ENCODE measurements at places on chromosomes 2 and 18.

DNA sequence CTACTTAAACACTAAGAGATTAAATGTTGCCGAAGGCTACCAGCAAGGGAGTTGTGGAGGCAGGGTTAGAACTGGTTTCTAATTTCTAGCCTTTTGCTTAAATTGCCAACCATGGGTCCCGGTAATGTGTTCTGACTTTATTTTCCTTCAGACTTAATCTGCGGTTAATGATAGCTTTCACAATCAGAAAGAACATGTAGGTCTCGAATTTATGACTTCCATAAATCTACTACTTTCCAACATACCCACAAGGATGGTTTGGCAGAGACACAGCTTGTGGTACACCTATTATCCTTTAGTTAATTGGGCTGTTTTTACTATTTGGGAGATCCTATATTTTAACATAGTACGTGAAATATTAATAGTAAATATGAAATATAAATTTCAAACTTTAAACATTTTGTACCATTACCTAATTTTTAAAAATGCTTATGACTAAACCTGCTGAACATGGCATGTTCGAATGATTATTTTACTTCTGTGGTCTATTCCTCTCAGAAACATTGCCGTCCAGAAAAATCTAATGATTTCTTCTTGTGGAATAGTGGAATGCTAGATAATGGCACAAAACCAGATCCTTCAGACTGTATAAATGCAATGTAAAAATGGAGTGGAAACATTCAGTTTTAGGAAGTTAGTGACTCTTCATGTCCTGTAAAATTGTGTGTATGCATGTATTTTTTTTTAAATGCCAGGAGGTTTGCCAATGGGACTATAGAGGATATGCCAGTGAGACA is 41.3 kb downstream of the PARD3B start:
- no peaks in the 10 kb centered on the region for H3K36me3 ChIP-seq
- H3K27me3 ChIP-seq: no peaks in the 10 kb centered on the region
- H3K27ac ChIP-seq: no peak overlapping the region
- H3K4me1 ChIP-seq: no peaks in the 10 kb centered on the region

DNA sequence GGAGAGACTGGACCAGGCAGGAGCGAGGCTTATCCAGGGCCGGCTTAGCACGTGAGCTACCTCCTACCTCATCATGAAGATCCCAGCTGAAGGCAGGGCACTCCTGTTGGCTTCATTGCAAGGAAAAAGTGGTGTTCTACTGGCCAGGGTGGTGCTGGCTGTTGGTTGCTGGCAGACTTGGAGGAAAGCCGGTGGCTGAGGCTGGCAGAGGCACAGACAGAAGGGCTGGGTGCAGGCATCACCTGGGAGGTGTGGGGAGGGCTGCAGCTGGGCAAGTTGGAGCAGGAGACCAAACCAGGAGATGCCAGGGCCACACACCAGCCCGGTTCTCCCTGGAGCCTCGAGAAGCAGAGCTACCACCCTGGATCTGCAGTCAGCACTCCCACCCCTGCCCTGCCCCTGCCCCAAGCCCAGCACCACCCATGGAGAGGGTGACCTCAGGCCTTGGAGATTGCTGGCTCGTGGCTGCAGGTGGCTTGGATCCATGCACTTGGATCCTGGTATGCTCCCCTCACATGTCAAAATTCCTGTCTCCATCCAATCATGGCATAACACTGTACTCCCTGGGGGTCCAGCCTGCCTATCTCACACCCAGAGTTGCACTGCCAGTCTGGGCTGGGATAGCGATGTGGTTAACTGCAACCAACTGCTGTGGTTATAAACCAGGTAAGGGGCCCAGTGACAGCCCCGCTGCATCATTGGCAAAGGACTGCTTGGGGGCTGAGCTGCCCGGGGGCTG is 49.7 kb downstream of the GLI2 start:
- no peak overlapping the region for H3K27ac ChIP-seq
- no peaks in the 10 kb centered on the region for H3K4me1 ChIP-seq
- H3K27me3 ChIP-seq: no peaks in the 10 kb centered on the region
- H3K36me3 ChIP-seq: no peaks in the 10 kb centered on the region
- no peak overlapping the region for H3K4me3 ChIP-seq

GRCh38 chr18:43785158-43785557 is 507.9 kb upstream of the SYT4 start:
- no peaks in the 10 kb centered on the region for H3K27me3 ChIP-seq
- H3K36me3 ChIP-seq: no peaks in the 10 kb centered on the region
- H3K4me1 ChIP-seq: no peaks in the 10 kb centered on the region
- no peak overlapping the region for H3K4me3 ChIP-seq
- no peak for DNase-seq

GRCh38 chr2:190785334-190785733 is 95.3 kb upstream of the GLS start:
- DNase-seq: no peak
- no peaks in the 10 kb centered on the region for H3K36me3 ChIP-seq
- H3K4me3 ChIP-seq: no peak overlapping the region
- H3K4me1 ChIP-seq: peaks cover 4% of the 10 kb centered on the region

DNA sequence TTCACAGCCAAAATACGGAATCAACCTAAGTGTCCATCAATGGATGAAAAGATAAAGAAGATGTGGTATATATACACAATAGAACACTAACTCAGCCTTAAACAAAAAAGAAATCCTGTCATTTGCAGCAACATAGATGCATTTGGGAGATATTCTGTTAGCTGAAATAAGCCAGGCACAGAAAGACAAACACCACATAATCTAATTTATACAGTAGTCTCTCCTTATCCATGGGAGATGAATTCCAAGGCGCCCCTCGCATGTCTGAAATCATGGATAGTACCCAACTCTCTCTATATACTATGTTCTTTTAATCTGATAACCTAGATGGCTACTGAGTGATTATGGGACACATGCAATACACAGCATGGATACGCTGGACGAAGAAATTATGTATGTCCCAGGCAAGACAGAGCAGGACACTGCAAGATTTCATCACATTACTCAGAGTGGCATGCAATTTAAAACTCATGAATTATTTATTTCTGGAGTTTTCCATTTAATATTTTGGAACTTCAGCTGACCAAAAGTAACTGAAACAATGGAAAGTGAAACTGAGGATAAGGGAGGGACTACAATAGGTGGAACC is 39.5 kb downstream of the ORC4 start:
- no peak overlapping the region for H3K27ac ChIP-seq
- H3K36me3 ChIP-seq: no peaks in the 10 kb centered on the region
- no peak overlapping the region for H3K4me3 ChIP-seq
- H3K27me3 ChIP-seq: no peaks in the 10 kb centered on the region
- no peak for DNase-seq

GRCh38 chr2:16316456-16317210 is 349.0 kb downstream of the CYRIA start:
- no peaks in the 10 kb centered on the region for H3K27me3 ChIP-seq
- DNase-seq: no peak
- H3K4me3 ChIP-seq: no peak overlapping the region
- H3K36me3 ChIP-seq: no peaks in the 10 kb centered on the region
- no peaks in the 10 kb centered on the region for H3K4me1 ChIP-seq

GRCh38 chr2:144320491-144320890 is 199.4 kb downstream of the ZEB2 start:
- H3K4me3 ChIP-seq: no peak overlapping the region
- no peaks in the 10 kb centered on the region for H3K27me3 ChIP-seq
- H3K36me3 ChIP-seq: no peaks in the 10 kb centered on the region
- H3K4me1 ChIP-seq: no peaks in the 10 kb centered on the region
- H3K27ac ChIP-seq: no peak overlapping the region

GRCh38 chr18:28007841-28008240 is 169.1 kb downstream of the CDH2 start:
- H3K27me3 ChIP-seq: no peaks in the 10 kb centered on the region
- H3K4me1 ChIP-seq: no peaks in the 10 kb centered on the region
- H3K36me3 ChIP-seq: no peaks in the 10 kb centered on the region
- H3K27ac ChIP-seq: no peak overlapping the region
- no peak overlapping the region for H3K4me3 ChIP-seq

GRCh38 chr2:117293012-117293411 is 521.5 kb upstream of the DDX18 start:
- no peaks in the 10 kb centered on the region for H3K27me3 ChIP-seq
- no peaks in the 10 kb centered on the region for H3K4me1 ChIP-seq
- H3K4me3 ChIP-seq: no peak overlapping the region
- DNase-seq: no peak
- H3K27ac ChIP-seq: no peak overlapping the region
- H3K36me3 ChIP-seq: no peaks in the 10 kb centered on the region

- H3K27ac ChIP-seq: no peak overlapping the region
- no peak overlapping the region for H3K4me3 ChIP-seq
- H3K4me1 ChIP-seq: no peaks in the 10 kb centered on the region
These were observed 172.3 kb downstream of the ARL6IP6 start for GRCh38 chr2:152890736-152891135.

- no peaks in the 10 kb centered on the region for H3K27me3 ChIP-seq
- H3K4me1 ChIP-seq: peaks cover 5% of the 10 kb centered on the region
- DNase-seq: no peak
These were observed 46.9 kb upstream of the CD28 start for GRCh38 chr2:203659331-203660049.

DNA sequence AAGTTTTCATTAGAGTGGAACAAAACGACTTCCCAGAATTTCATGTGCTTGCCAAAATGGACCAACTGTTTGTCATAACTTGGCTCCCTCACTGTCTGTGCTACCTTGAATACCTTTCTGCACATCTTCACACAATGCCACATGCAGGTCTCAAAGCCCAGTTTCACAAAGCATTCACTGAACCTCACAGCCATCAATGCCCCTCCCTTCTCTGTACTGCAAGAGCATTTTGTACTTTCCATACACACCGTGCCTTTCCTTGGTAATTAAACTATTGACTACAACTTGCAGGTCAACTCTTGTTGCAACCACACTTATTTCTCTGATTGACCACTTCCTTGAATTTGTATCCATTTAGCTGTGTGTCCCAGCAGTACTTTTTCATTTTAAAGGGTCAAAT is 50.5 kb downstream of the PAX3 start:
- H3K36me3 ChIP-seq: no peaks in the 10 kb centered on the region
- H3K4me1 ChIP-seq: no peaks in the 10 kb centered on the region
- no peak overlapping the region for H3K27ac ChIP-seq
- no peak overlapping the region for H3K4me3 ChIP-seq

DNA sequence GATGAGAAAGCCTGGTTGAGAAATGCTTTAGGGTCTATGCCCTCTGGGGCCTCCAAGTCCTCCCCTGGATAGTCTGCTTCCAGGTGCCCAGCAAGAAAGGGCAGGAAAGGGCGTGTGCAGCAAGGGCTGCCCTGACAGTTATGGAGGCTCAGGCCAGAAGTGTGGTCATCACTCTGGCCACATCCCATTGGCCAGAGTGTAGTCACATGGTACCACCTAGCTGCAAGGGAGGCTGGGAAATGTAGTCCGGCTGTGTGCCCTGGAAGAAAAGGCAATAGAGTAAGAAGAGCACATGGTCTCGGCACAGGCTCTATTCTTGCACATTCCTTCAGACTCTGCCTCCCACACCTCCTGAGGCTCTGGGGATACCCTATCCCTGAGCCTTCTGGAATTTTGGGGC is 35.7 kb downstream of the ODC1 start:
- no peaks in the 10 kb centered on the region for H3K27me3 ChIP-seq
- H3K4me1 ChIP-seq: peaks cover 28% of the 10 kb centered on the region
- H3K27ac ChIP-seq: no peak overlapping the region
- no peak overlapping the region for H3K4me3 ChIP-seq

DNA sequence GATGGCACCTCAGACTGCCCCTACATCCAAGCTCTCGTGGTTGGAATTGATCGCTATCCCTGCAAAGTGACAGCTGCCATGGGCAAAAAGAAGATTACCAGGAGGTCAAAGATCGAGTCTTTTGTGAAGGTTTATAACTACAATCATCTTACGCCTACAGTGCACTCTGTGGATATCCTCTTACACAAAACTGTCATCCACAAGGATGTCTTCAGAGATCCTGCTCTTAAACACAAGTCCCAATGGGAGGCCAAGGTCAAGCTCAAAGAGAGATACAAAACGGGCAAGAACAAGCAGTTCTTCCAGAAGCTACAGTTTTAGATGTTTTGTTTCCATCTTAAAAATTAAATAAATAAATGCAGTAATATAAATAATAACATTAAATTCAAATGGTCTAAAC is 45.4 kb downstream of the INO80D start:
- no peak overlapping the region for H3K4me3 ChIP-seq
- DNase-seq: peak; percentile 43
- H3K27me3 ChIP-seq: no peaks in the 10 kb centered on the region
- no peak overlapping the region for H3K27ac ChIP-seq

- H3K4me1 ChIP-seq: peaks cover 17% of the 10 kb centered on the region
- H3K36me3 ChIP-seq: peaks cover 18% of the 10 kb centered on the region
These were observed 173.3 kb upstream of the ZFP36L2 start for GRCh38 chr2:43399515-43400264.

GRCh38 chr2:126932966-126933710 is 34.4 kb downstream of the TEX51 start:
- H3K27me3 ChIP-seq: peaks cover 7% of the 10 kb centered on the region
- no peak for DNase-seq
- H3K4me3 ChIP-seq: no peak overlapping the region
- H3K4me1 ChIP-seq: no peaks in the 10 kb centered on the region
- H3K27ac ChIP-seq: no peak overlapping the region
- H3K36me3 ChIP-seq: no peaks in the 10 kb centered on the region

DNA sequence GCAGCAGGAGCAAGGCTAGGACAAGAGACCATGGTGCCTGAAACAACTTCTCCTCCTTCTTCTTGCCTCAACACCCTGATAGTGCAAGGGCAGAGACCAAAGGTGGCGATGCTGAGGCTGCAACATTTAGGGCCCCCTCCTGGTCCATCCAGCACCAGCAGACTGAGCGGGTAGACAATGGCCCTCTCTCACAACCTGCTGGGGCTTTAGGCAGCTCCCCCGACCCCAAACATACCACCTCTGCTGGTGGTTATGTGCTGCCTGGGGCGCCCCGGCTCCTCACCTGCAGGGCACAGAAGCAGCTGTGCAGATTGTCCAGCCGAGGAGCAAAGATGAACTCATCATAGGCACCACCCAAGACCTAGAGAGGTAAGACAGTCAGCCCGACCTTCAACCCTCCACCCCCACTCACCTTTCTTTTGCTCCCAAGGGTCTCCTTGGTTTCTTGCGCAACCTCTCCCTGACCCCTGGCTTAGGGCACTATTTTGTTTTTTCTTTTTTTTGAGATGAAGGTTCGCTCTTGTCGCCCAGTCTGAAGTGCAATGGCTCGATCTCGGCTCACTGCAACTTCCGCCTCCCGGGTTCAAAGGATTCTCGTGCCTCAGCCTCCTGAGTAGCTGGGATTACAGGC is 3.5 kb downstream of the DNPEP start:
- no peak overlapping the region for H3K4me3 ChIP-seq
- peaks cover 11% of the 10 kb centered on the region for H3K4me1 ChIP-seq
- H3K36me3 ChIP-seq: peaks cover 52% of the 10 kb centered on the region
- DNase-seq: no peak
- H3K27ac ChIP-seq: no peak overlapping the region

Measured in heart left ventricle (tissue), 16 donors.